ENCODE measurements at places on chromosomes 13 and 19.

DNA sequence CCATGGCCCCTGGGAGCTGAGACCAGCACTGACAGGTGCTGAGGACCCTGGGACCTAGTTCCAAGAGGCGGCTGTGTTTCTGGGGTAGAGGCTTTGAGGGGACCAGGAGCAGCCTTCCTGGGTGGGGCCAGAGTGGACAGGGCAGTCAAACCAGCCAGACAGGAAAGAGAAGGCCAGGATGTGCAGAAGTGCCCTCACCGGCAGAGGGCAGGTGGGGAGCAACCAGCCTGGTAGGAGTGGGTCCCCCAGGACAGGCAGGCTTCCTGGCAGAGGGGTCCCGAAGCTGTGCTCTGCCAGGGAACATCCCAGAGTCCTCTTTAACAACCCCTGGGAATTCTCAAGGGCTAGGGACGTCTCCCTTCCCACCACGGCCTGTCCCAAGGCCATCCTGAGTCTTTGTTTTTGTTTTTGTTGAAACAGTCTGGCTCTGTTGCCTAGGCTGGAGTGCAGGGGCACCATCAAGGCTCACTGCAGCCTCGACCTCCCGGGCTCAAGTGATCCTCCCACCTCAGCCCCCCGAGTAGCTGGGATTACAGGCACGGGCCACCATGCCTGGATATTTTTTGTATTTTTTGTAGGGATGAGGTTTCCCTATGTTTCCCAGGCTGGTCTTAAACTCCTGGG, 3.0 kb upstream of the HIPK4 start:
- no peak for DNase-seq

DNA sequence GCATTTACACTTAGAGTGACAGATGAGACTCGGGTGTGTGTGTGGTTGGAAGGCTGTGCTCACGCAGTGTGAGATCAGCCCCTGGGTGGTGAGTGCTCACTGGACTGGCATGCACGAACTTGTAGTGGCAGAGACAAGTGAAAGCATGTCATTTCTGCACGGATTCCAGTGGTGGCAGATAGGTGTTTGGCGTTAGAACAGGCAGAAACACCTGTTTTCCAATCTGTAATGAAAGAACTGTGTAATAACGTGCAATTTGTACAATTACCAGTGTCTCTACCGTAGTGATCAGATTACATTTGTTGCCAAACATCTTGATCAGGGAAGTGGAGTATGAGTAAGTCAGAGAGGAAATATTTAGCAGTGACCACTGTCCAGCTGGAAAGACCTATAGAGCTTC, 8.2 kb downstream of the LAMP1 start:
- DNase-seq, result no peak

- no peak for DNase-seq
These were observed 9.5 kb upstream of the MBNL2 start for GRCh38 chr13:97212601-97213040.

DNA sequence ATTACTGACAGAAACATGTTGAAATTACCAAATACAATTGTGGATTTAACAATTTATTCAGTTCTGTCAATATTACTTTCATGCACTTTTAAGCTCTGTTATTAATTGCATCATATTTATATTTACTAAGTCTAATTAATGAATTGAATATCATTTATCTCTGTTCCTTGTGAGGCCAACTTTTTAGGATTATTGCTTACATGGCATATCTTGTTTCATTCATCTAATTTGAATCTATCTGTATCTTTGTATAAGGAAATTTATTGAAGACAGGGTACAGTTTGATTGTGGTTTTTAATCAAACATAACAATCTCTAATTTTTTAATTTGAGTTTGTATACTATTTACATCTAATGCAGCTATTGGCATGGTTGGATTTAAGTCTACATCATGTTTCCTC, 249.9 kb upstream of the GPC6 start:
- DNase-seq, result no peak

GRCh38 chr19:1807695-1808394, 4.2 kb downstream of the ATP8B3 start:
- DNase-seq, result no peak

- DNase-seq, result no peak
These were observed 72.6 kb downstream of the DNAJC3 start for GRCh38 chr13:95749545-95749944.

Measured in SK-N-MC (cell line).